ENCODE measurements at places on chromosomes 12 and 14. TPM values are rescaled to one million over a fixed set of nuclear protein-coding genes. Genes with fewer than 3 reads are reported as not detected.
A peak's percentile ranks its signal among the peaks of the same experiment; 100 is the strongest.

DNA sequence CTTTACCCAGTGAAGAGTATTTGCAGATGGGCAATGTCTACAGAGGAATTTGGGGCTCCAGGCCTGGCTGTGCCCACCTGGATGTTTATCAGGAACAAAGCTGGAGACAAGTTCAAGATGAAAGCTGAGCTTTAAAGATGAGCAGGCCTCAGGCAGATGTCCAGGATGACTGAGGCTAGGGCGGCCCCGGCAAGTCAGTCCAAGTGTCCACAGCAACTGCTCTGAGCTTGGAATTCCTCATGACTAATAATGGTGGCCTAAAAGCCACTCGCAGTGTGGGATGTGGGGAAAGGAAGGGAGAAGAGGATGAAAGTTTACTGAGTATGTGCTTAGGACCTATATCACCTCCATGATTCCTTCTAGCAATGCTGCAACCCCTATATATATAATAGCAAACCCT, 128.2 kb upstream of the NOS1 start:
- no peak for DNase-seq

The LRRC43 gene
- 2.2 TPM for total RNA-seq

GRCh38 chr12:25264114-25264513, 13.4 kb upstream of the KRAS start:
- no peak for DNase-seq

- no peak for DNase-seq
Observed at GRCh38 chr14:75489480-75489837, 32.8 kb upstream of the BATF start.

DNA sequence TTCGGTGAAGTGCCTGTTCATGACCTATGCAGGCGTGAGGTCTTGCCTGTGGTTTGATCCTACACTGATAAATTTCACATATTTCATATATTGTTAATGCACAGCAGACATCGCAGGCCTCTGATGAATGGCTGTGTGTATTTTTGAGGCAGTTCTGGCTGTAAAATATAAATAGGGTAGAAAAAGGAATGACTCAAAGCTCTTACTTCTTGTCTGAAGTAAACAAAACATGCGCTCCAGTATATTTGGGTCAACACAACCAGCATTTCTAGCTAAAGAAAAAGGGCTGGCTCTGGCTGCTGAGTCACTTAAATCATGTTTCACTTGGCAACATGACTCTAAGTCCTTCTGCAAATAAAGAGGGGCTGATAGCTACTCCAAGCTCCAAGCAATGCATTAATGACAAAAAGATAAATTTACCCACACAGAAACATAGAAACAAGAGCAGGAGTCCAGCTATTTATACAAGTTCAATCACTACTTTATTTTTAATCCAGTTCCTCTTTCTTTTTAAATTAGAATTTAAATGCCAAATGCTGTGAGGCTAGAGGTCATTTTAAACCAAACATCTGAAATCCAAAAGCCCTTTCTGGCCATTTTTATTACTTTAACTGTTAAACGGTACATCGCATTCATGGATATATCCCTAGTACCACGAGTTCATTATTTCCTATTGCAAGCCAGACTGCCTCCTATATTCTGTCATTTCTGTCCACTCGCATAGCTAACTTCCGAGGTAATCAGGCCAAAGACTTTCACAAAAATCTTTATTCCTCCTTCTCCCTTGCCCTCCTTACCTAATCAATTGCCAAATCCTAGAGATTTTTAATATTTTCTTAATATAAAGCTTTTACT, 54.3 kb upstream of the TMCC3 start:
- peak; percentile 77 for DNase-seq

- DNase-seq = no peak
Observed at GRCh38 chr12:65941388-65941787, 117.1 kb downstream of the HMGA2 start.

DNA sequence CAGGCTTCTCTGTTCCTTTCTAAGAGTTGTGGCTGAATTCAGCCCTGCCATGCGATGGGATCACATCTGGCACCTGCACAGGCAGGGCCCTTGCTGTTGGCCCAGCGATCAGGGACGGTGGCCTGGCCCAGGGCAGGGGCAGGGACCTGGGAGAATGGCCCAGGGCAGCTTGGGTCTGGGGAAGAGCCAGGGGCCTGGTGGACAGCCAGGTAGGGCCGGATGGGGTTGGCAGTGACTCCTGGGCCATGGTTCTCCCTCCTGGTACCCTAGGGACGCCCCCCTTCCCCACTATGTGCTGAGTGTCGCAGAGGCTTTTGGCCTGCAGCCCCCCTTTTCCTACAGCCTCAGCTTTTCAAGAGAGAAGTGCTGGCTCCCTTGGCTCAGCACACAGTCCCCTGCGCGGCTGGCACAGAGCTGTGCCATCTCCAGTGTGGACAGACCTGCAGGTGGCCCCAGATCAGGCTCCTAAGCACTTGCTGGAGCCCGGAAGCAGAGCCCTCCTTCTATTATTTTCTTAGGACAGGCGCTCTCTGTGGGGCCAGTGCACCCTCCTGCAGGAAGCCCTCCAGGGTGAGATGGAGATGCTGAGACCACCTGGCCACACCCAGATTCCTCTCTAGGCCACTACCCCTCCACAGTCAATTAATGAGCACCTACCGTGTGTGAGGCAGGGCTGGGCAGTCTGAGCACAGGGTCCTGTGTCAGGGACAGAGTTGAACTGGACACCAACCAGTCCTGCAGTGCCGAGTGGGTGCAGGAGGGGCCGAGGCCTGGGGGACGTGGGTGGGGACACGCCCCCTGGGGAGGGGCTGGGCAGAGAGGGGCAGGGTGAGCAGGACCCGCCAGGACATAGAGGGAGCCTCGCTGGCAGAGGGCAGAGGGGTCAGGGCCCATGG, 267.6 kb downstream of the ADGRD1 start:
- no peak for DNase-seq

The CEP290 gene
- 9.4 TPM for total RNA-seq

DNA sequence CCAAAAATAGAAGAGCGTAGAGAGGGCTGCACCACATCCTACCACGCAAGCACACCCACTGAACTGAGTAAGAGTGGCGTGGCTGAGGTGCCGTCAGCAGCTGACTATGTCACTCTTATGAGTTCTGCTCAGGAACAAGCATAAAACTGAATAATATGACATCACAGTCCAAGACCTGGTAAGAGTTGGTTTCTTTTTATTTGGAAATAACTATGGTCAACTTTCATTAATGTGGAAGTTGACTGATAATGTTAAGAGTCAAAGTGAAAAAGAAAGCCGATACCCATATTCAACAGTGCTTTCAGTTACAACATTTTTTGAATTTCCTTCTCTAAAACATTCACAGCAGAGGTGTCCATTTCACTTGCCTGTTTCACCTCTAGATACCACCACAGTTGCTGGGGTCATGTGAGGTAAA, 44.6 kb downstream of the GNS start:
- no peak for DNase-seq

The PHETA1 gene
- total RNA-seq = 7.5 TPM

- DNase-seq = no peak
Observed at GRCh38 chr12:130491421-130492357, 154.0 kb downstream of the PIWIL1 start.

GRCh38 chr12:85626784-85627171, 209.4 kb downstream of the RASSF9 start:
- no peak for DNase-seq

GRCh38 chr12:121212875-121213274, 2.9 kb downstream of the P2RX4 start:
- DNase-seq = no peak

GRCh38 chr12:3091382-3092241, 14.4 kb downstream of the TSPAN9 start:
- no peak for DNase-seq

- DNase-seq = no peak
Observed at GRCh38 chr12:10167599-10167998, 4.3 kb downstream of the OLR1 start.

The PROX2 gene
- not detected for total RNA-seq

The INSM2 gene
- total RNA-seq = not detected

- no peak for DNase-seq
Observed at GRCh38 chr12:125287155-125287847, 222.1 kb downstream of the AACS start.

DNA sequence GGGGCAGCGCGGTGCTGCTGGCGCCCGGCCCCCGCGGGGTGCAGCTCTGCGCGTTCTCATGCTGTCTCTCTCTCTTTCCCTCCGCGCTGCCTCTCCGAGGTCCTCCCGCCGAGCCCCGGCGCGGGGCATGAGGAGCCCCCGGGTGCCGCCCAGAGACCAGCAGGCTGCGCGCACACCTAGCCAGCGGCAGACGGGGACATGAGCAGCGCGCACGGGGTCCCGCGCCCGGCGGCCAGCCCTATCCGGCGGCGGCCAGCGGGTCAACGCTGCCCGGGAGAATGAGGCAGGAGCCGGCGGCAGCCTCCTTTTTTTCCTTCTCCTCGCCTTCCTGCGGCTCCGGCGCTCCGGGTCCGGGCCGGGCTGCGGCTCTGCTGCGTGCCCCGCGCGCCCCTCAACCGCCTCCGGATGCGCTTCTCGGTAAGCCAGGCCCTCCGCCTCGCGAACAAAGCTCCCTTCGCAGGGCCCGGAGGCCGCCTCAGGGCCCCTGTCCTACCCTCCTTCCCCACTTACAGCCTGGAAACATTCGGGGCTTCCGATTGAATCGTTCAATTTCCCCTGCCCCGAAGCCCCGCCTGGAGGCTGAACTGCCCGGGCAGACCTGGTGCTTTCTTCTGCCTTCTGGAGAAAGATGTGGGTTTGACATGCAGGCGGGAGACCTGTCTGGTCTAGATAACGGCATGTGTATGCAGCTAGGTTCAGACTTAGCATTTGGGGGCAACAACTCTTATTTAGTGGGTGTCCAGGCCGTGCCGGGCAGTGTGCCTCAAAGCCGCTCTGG, at the start of gene TUNAR:
TSS of gene TUNAR (plus strand) at position 72 of the 778 bp plus-strand sequence.
- no peak for DNase-seq

All from pulmonary artery endothelial cell (primary cell).